Astrocyte of the spinal cord (primary cell): ENCODE measurements at places on chromosomes 6 and 20.
A peak's percentile ranks its signal among the peaks of the same experiment; 100 is the strongest.

DNA sequence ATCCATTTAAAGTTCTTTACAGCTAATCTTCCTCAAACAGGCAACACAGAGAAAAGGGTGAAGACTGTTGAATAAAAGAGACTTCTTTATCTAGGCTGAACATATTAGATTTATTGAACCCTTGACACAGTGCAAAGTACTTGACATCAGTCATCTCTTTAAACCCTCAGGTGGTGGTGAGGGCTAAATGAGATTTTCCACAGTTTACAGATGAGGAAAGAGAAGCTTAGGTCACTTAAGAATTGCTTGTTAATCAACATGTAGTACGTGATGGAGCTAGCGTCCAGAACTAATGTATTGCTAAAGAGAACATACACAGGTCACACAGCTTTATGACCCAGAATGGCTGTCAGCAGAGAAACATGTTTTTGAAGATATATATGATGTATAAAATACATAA is 193.4 kb upstream of the LAMP5 start:
- no peak for DNase-seq

GRCh38 chr6:157755746-157756411 is 67.2 kb upstream of the SNX9 start:
- DNase-seq = no peak

GRCh38 chr20:50491926-50492634 is 18.1 kb upstream of the PTPN1 start:
- DNase-seq = peak; percentile 61

- DNase-seq = no peak
Observed at GRCh38 chr20:17442588-17442987, 88.6 kb downstream of the BFSP1 start.

- no peak for DNase-seq
Observed at GRCh38 chr20:12291386-12291785, 373.7 kb downstream of the BTBD3 start.

DNA sequence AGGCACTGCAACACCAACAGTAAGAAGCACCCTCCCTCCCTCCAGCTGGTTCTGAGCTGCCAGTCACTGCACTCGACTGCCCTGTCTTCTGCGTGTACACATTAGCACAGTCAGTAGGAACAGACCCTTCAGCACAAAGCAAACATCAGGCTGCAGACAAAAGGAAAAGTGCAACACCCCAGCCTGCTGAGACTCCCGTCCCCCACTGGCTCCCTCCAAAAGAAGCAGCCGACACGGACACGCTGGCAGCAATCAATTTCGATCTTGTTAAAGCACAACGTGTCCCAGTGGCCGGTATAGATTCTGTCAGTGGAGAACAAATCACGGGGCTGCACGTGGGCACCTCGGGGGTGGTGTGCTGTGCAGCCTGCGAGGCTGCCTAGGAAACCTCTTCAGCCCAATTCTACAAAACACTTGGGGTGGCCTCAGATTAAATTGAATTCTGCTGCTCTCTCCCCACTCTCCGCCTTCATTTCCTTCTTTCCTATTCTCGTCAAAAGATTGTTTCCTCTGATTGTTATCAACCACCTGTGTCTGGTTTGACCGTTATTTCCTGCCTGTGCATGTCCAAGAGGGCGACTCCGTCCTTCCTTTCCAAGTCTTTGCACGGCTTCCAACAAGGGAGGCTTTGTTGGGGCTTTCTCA is 38.7 kb downstream of the TRAF3IP2 start:
- DNase-seq = no peak

DNA sequence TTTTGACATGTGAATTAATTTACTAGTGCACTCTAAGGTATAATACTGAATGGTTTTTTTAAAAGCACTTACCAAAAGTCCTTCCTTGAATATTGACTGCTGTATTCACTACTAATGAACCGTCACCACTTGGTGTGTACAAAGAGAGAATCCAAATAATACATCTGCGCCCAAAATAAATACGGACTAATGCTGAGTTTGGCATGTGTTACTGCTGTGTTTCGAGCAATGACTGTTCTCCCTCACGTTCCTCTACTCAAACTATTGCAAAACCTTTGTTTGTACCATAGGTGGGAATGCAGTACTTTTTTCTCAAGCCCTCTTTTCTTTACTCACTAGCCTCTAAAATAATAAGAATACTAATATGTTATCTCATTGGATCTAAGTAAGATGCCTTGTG is 305.5 kb downstream of the QKI start:
- DNase-seq = no peak

- DNase-seq = no peak
Observed at GRCh38 chr6:1123386-1124375, 188.2 kb upstream of the FOXQ1 start.

GRCh38 chr20:53468587-53468986 is 125.1 kb downstream of the ZNF217 start:
- no peak for DNase-seq

GRCh38 chr20:46959081-46959692 is 64.5 kb downstream of the EYA2 start:
- DNase-seq = peak; percentile 95

GRCh38 chr20:58113716-58114115 is 114.7 kb downstream of the ANKRD60 start:
- DNase-seq = no peak

- DNase-seq = no peak
Observed at GRCh38 chr20:824490-824889, 9.0 kb upstream of the FAM110A start.
